DND-41 (cell line): ENCODE measurements at places on chromosomes 7 and 10.

GRCh38 chr10:87973635-87974034 lies 110.2 kb downstream of the PTEN start:
- DNase-seq, result no peak

- no peak for DNase-seq
Observed at GRCh38 chr7:137879357-137880158, 32.8 kb upstream of the DGKI start.

DNA sequence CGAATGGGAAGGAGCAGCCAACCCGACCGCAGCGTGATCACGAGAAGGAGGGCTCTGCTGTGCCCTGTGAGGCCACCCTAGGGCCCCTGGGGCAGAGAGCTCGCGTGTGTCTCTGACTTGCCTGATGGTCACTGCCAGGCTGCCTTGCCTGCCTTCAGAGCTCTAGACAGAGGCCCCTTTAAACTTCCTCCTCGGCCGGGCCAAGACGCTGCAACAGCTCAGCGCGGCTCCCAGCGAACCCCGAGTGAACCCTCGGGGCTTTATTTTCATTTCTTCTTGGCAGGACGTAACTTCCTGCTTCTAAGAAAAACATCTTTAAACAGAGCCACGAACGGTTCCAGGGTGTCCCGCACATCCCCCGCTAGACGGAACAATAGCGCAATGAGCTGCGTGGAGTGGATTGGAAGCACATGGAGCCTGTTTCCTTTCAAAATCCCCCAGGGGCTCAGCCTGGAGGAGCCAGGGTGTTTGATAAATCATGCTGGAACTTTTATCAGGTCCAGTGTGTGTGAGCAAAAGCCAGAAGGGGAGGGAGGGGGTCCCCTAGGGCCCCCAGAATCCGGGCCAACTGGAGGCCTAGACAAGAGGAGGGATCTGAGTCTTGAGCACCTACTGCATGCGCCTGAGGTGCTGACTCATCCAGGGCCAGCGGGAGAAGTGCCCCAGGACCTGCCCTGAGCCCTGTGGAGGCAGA lies 134.1 kb upstream of the GDF10 start:
- no peak for DNase-seq

DNA sequence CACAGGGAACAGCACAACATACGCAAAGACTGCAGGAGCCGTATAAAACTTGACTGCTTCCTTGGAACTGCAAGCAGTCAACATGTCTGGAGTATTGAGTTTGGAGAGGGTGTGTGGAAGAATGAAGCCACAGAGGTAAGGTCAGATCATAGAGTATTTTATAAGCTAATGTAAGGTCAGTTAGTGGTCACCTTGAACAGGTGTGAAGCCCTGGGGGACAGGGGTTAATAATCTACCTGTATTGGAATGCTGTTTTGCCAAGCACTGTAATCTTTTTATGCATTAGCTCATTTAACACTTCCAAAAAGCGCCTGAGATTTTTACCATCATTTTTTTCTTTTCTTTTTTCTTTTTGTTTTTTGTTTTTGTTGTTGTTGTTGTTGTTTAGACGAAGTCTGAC lies 23.1 kb downstream of the PLAU start:
- no peak for DNase-seq

DNA sequence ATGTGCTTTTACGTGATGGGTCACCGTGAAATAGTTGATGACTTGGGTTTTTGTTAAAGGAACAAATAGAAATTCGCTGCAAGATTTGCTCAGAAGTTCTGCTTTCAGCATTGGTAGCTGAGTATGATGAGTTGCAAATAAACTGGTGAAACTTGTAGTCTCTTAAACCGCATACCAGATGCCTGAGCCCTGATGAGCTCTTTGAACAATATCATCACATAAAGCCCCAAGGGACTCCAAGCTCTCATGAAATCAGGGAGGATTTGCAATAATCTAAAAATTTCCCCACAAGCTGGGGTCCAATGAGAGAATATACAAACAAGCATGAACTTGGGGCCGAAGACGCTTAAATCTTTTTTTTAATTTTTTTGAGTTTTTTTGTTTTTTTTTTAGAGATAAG lies 312.4 kb downstream of the CALN1 start:
- DNase-seq, result no peak

DNA sequence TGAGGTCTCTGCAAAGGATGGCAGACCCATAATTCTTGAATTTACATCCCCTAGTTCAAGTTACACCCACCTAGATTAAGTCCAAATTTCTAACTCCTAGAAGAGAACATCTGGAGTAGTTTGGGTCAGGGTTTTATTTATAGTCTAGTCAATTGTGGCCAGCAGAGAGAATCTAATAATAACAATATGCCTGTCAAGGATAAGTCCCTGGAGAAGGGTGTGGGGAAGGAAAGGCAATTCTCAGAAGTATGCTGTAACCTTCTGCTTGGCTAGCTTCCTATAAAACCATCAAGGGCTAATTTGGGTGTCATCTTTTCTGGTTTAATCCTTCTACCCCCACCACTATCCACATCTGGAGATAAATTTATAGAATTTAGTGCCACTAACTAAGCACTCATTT lies 52.8 kb upstream of the SEMA3E start:
- DNase-seq, result no peak

GRCh38 chr10:16611037-16611436 lies 89.4 kb upstream of the C1QL3 start:
- DNase-seq, result no peak

- DNase-seq, result no peak
Observed at GRCh38 chr10:1152386-1153250, 96.4 kb downstream of the WDR37 start.

GRCh38 chr7:139284252-139284896 lies 53.3 kb downstream of the UBN2 start:
- DNase-seq, result no peak

GRCh38 chr10:112286837-112287818 lies 3.9 kb downstream of the TECTB start:
- no peak for DNase-seq

DNA sequence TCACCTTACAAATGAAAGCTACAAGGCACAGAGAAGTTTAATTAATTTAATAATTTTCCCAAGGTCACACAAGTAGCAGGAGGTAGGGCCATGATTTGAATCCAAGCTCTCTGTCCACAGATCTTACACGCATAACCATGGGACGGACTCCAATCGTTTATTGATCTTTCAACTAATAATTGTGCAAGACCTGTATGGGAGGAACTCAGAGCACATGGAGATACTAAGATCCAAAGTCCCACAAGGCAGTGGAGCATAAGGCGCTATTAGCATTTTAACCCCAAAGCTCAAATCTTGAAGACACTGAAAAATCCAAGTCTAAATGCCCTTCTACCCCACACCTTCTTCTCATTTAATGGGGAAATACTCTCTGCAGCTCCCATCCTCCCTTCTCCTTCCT lies 143.5 kb downstream of the FGFR2 start:
- DNase-seq, result no peak

GRCh38 chr7:99824091-99824490 lies 3.7 kb upstream of the CYP3A43 start:
- no peak for DNase-seq
